ENCODE measurements at places on chromosomes 12 and 14.

DNA sequence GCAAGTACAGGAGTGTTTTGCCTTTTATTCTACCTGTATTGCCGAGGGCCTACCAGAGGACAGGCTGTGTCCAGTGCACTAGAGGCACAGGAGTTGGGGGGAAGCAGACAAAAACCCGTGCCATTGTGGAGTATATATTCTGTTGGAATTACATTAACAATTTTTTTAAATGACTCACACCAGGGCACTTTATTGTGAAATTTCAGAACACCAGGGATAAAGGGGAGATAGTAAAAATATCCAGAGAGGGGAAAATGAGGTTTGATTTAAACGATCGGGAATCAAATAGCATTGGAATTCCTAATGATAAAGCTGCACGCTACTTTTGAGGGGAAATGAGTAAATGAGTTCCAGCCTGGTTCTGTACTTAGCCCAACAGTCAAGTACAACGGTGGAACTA is 123.2 kb downstream of the PELI2 start:
- no peak for DNase-seq

- no peak for DNase-seq
Measured at GRCh38 chr14:59816941-59817340, 53.6 kb downstream of the RTN1 start.

DNA sequence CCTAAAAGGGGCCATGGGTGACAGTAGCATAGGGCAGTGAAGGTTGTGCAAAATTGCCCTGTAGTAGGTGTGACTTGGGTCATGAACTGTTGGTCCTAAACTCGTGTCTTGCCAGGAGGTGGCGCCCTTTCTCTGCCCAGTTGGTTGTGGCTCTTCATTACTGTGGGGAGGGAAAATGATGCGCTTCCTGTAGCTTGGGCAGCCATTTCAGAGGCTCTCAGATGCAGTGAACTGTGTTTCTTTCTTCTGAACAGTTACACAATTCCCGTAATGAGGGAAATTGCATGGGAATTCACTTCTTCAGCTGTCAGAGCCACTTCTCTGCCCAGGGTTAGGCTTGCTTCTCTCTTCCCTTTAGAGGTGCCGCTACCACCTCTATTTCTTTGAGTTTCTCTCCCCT is 148.1 kb upstream of the NRXN3 start:
- DNase-seq = no peak

GRCh38 chr14:32473464-32473855 is 144.4 kb downstream of the AKAP6 start:
- no peak for DNase-seq

- no peak for DNase-seq
Measured at GRCh38 chr12:127398016-127398710, 868.8 kb upstream of the TMEM132C start.

- no peak for DNase-seq
Measured at GRCh38 chr12:119235197-119235751, 56.5 kb downstream of the HSPB8 start.

GRCh38 chr12:26918321-26919215 is 19.2 kb downstream of the INTS13 start:
- DNase-seq = no peak

DNA sequence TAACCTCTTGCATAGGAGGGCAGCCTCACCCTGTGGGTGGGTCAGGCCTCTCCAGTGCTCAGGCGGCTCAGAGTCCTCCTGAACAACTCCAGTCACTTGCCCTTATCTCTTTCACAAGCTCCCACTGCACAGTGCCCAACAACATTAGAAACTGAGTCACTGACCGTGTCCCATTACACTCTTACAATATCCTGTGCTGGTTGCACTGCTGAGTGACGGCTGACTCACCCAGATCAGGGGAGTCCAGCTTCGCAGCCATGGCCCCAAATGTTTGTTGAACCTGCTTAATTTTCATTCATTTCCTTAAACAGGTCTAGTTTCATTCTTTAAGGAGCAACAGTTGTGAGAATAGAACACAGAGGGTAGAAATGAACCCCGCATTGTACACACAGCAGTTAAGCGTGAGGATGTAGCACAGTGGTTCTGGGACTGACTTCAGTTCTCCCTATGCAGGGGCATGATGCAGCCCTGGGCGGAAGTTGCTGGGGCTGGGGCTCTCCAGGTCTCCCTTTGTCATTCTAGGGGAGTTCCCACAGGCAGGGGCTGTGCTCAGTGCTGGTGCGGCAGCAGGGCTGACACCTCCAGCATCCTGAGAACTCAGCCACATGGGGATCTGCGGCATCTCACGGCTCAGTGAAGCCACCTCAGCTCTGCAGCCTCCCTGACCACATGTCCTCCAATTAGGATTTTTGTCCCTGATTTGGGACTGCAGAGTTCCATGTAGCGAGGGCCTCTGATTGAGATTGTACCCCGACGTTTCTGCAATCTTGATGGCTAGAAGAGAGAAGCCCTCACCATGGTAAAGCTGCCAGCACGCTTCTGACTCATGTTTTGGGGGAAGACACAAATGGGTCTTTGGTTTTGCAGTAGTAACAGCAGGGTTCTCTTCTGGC is 16.1 kb downstream of the GPR68 start:
- peak; percentile 78 for DNase-seq

GRCh38 chr14:88866305-88866704 is 41.9 kb downstream of the TTC8 start:
- no peak for DNase-seq

GRCh38 chr14:92718664-92719063 is 29.8 kb downstream of the LGMN start:
- no peak for DNase-seq

DNA sequence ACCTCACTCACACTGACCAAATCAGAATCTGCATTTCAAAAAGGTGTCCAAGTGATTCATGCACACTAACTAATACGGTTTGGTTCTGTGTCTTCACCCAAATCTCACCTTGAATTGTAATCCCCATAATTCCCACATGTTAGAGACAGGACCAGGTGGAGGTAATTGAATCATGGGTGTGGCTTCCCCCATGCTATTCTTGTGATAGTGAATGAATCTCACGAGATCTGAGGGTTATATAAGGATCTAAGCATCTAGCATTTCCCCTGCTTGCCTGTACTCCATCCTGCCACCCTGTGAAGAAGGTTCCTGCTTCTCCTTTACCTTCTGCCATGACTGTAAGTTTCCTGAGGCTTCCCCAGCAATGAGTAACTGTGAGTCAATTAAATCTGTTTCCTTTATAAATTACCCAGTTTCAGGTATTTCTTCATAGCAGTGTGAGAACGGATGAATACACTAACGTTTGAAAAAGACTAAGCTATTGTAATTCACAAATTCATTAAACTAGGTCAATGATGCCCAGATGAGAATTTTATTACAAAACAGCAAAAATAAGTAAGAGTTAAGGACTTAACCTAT is 759.1 kb downstream of the GALC start:
- no peak for DNase-seq

DNA sequence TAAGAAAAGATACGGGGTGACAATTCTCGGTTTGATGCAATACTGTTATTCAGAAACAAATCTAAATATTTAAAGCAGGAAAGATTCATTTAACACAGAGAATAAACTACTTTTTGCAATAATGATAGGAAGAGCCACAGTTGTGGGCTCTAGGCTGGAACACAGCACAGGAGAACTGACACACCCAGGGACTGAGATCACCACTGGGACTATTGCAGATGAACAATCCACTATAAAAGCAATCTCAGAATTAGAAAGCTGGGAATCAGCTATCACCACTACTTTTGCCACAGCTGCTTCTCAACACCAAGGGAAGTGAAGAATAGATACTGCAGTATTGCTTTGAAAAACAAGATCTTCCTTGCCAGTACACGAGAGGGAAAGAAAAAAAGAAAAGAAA is 4.1 kb upstream of the PIK3C2G start:
- DNase-seq = no peak

DNA sequence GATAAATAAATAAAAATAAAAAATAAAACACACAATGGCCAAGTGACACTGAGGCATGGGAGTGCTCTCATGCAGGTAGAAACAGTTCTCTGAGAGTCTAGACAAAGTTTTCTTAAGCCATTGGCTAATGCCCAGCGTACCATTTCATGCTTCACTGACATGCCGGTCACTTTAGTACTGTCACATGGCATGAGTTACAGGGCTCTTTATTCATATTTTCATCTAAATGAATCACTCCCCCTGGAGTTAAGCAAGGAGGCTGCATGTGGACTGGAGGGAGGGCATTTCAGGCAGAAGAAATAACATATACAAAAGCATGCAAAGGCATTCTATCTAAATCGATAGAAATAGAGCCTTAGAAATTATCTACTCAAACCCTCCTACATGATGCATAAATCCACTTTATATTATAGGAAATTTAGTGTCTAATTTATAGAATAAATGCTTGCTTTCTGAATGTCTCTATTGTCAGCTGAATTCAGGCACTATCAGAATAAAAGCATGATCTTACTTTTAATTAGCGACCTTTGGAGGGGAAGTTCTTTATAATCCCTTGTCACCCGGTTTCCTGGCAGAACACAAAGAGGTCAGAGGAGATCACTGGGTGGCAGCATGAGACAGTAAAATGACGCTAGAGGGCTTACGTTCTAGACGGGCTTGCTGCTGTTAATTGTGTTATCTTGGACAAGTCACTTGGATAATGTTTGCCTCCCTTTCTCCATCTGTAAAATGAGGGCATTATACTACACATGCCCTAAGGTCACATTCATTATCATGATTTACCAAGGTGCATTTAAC is 17.5 kb downstream of the DYRK4 start:
- no peak for DNase-seq

- peak; percentile 63 for DNase-seq
Measured at GRCh38 chr14:69574263-69574953, at the start of gene CCDC177. Gene CCDC177, minus strand, starts transcription at chr14:69574871. Its CDS starts 1,249 bp downstream, at chr14:69573622.
